ENCODE measurements at places on chromosomes 2 and 18.

GRCh38 chr18:2847317-2848246, 776 bp downstream of the EMILIN2 start:
- no peak for DNase-seq

- DNase-seq: no peak
These were observed 65.9 kb upstream of the CPO start for GRCh38 chr2:206873423-206873822.

DNA sequence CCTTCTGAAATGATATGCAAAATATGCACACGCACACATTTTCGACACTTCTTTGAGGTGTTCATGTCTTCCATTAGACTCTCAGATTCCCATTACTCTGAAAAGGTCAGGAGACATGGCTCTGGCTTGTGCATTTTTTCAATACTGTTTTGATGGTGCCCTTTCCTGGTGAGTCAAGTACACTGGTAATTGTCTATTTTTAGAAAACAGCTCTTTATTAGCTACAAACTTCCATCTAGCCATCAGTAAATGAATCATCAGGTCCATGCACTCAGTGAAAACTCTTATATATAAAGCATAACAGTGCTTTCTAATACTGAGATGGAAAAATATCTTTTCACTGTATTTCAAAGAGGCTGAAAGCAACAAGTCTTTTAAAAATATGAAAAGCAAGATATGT, 194.9 kb downstream of the GALNT1 start:
- no peak for DNase-seq

DNA sequence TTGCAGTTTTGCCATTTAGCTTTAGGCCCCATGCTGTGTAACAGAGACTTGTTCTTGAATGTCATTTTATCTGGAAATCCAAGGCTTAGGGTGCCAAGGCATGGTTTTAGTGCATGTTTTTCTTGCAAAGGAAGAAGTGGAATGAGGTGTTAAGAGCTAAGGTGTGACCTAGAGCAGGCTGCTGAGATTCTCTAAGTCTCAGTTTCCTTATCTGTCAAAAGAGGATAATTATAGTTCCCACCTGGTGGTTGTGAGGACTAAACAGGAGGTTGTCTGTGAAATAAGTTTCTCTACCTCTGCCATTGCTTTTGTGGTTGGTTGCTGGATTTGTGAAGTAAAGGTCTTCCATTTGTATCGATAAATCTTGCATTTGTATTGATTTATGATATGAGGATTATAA, 82.0 kb downstream of the TANC1 start:
- no peak for DNase-seq

DNA sequence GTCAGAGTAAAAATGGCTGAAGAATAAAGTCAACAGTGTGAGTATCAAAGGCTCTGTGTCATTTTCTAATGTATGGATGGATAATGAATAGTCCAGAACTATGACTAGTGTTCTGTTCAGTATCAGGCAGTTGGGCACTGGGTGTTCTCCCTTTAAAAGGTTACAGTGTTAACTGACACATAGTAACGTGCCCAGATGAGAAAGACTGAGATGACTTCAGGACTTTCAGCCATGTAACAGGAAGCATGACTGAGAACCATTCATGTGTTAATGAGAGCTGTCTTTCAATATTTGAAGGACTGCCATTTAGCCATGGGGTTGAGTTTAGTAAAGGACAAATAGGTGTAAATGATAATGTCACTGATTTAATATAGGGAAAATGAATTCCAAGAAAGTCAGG, 187.1 kb downstream of the GULP1 start:
- no peak for DNase-seq

All from non-pigmented ciliary epithelial cell (primary cell).